ENCODE measurements at places on chromosomes 16 and 17.

DNA sequence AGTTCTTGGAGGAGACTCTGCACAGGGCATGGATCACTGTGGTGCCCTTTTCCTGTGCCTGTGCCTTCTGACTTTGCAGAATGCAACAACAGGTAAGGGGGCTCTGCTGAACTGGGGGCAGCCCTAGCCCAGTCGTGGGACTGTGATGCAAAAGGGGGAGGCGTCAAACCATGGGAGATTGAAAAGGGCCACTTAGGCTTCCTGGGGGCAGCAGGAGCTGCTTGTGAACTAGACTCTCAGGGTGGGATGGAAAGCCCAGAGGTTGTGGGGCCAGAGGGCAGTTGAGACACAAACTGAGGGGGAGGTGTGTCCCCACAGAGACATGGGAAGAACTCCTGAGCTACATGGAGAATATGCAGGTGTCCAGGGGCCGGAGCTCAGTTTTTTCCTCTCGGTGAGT, 19.6 kb downstream of the ADGRG5 start:
- peak; percentile 28 for DNase-seq

- DNase-seq = no peak
Measured at GRCh38 chr16:11657556-11657955, 10.7 kb upstream of the SNN start.

GRCh38 chr17:49267912-49268311, 37.3 kb upstream of the PHOSPHO1 start:
- no peak for DNase-seq

GRCh38 chr17:67717192-67717623, 528 bp upstream of the NOL11 start:
- DNase-seq = no peak

DNA sequence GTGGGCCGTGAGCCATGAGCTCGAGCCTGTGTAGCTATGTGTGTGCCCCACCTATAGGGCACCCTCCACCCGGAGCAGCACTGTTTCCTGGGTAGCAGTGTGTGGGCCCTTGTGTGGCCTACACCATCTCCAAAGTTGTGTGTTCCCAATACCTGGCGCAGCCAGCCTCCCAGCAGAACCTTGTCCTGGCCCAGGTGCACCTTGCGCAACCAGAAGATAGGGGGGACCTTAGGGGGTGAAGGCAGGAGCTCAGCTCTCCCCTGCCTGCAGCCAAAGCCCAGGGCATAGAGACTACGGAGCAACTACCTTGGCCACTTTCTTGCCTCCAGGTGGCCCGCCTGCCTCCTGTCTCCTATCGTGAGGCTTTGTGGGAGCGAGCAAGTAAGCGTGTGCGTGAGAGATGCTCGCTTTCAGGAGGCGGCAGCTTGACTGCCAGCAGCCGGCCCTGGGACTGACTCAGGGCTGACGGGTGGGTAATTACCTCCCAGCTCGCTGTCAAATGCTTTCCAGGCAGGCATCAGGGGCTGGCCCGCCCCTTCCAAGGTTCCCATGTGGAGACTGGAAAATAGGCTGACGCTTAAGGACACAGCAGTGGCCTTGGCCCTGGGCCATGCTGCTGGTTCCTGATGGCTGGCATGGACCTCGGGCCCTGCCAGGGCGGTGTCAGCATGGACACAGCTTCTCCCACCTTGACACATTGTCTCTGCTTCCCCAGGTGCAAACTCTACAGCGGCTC, 19.0 kb downstream of the TRAF7 start:
- no peak for DNase-seq

DNA sequence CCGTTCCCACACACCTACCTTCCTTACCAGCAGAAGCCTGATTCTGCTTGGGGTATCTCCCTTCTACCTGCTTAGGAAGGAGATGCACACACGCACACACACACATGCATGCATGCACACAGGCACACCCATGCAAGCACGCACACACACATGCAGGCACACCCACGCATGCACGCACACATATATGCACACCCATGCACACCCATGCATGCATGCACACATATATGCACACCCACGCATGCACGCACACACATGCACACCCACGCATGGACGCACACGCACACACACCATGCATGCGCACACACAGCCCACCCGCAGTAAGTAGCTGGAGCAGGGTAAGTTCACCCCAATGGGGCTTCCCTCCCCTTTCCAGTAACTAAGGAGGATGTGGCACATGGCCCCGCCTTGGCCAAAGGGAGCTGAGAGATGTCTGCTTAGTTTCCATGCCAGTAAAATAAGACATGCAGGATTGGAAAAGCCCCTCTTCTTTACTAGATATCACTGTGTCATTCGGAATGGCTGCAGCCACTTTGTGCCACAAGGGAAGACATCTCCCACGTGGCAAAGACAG, 33.7 kb downstream of the ADCY9 start:
- DNase-seq = no peak

- no peak for DNase-seq
Measured at GRCh38 chr16:80518436-80518835, 22.4 kb upstream of the DYNLRB2 start.

DNA sequence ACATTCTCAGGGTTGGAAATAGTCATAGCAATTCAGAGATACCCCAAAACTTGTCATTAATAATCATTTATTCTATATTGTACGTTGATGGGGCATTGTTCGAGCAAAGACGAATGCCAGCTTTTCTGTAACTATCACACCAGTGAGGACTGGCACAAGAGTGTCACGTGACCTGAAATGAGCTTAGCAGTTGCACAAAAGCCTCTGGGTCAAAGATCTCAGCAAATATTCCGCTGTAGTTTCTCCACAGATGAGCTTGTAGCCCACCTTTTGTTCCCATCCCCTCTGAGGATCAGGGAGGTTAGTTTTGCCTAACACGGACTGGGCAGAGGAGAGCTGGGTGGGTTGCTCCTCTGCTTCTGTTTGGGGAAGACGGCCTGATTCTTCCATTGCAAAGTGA, 18.2 kb downstream of the IRX3 start:
- no peak for DNase-seq

DNA sequence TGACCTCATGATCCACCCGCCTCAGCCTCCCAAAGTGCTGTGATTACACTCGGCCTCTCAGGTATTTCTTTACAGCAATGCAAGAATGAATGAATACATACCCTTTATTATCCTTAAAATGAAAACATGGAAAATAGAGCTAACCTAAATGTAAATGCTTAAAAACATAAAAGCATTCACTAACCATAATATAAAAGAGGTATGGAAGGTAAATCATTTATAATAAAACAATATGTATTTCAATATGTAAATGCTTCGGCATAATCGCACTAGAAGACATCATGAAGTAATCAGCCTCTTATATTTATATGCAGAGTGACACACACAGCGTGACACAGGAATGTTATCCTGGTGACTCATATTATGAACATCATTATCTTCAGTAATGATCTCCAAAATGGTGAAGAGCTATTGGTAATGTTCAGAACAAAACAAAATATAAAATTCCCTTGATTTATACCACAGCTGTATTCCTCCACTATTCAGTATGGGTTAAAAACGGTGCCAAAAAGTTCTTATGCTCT, 53.9 kb downstream of the AIPL1 start:
- DNase-seq = no peak

- DNase-seq = no peak
Measured at GRCh38 chr17:14856176-14856575, 408.9 kb downstream of the PMP22 start.

DNA sequence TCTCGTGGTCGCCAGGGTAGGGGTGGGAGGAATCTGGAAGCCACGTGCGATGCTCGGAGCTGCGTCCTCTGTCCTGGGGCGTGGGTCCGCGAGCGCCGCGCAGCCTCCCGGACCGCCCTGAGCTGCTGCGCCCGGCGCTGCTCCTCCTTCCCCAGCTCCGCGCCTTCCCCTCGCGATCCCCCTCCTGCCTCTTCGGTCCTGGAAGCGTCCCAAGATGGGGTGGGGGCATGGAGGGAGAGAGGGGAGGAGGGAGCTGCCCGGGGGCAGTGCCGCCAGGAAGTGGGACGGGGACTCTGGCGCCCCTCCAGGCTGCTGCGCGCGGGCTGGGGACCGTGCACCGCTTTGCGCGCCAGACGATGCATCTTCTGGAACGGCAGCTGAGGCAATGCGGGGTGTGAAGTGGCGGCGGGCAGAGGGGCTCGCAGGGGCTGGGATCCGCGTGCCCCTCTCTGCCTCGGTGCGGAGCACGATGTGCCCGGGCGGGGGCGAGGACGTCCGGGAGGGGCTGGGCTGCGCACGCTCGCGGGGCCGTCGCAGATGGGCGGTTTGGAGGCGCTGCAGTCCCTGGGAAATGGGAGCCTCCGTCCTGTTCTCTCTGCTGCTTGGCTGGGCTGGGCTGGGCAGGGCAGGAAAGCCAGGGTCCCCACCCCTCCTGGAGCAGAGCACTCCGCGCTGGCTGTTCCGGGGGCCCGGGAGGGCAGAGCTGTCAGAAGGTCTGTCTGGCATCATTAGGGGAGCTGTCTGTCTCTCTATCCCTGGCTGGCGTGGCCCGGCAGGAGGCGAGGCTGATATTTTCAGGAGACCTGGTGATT, 388.0 kb downstream of the SEC14L1 start:
- no peak for DNase-seq

GRCh38 chr17:82938873-82939620, 99.2 kb upstream of the ZNF750 start:
- DNase-seq = no peak

DNA sequence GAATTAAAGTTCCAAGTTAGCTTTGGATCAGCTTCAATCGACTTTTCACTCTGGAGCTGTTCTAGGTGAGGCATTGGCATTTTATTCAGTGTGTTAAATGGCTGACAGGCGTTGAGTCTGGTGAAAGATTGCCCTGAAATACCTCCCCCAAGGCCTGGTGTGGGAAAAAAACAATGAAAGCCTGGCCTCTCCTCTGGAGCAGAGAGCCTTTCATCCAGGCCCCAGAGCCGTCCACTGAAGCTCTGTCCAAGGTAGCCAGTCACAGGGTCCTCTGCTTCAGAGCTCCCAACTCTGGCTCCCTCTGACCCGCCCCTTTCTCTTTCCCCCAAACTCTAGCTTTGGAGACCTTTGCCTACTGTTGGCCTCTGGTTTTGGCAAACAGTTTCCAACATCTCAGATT, 123.6 kb upstream of the CRHR1 start:
- no peak for DNase-seq

GRCh38 chr17:30915833-30916611, 5.7 kb upstream of the ADAP2 start:
- peak; percentile 2 for DNase-seq

GRCh38 chr16:88936556-88937205, 40.3 kb downstream of the CBFA2T3 start:
- DNase-seq = peak; percentile 68

GRCh38 chr16:85284141-85284817, 172.0 kb upstream of the CIBAR2 start:
- DNase-seq = no peak

- DNase-seq = no peak
Measured at GRCh38 chr16:67546761-67547422, 15.4 kb upstream of the CTCF start.

DNA sequence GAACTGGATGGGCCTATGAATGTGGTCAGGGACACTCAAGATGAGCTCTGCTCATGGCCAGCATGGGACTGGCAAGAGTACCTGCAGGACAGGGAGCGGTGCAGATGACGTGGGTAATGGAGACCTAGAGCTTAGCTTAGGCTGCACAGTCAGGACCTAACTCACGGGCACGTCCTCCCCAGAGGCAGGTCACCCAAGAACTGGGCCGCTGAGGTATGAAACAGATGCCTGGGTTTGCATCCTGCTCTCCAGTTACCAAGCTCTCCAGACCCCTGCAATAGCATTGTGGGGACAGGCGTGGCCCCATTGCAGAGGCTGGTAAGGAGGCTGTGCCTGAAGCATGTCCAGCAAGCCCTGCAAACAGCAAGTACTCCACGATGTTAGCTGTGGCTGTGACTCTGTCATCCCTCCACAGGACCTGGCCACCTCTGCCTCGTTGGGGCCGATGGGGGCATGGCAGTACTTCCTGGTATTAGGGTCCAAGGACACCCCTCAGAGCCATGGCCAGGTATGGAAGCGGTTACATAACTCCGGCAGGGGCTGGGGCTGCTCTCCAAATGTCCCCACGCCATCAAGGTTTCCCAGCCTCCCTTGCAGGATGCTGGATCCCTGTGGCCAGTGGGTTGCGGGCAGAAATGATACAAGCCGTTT, 37.5 kb upstream of the RBFOX3 start:
- DNase-seq = peak; percentile 7

GRCh38 chr16:11029948-11030347, 85.6 kb downstream of the CLEC16A start:
- no peak for DNase-seq

- no peak for DNase-seq
Measured at GRCh38 chr16:49281843-49282642, 405 bp upstream of the CBLN1 start.

- no peak for DNase-seq
Measured at GRCh38 chr16:82917886-82918595, 291.3 kb downstream of the CDH13 start.

GRCh38 chr17:65553646-65554552, 7.5 kb downstream of the AXIN2 start:
- no peak for DNase-seq

DNA sequence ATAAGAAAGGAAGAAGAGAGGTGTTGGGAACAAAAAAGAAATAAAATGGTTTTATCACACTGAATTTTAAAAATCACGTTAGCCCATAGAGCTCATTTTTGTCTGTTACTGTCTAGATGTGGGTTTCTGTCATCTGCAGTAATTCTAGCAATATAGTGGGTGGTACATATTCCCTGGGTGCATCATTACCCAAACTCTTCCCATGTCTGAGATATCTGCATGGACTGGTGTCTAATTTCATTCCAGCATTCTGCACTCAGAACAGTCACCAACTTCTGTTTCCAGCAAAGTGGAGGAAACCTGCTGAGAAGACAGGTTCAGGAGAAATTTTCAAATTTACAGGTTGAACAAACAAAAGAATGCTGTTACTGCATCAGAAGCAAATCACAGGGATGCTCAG, 263.8 kb downstream of the CDH11 start:
- no peak for DNase-seq

All from right atrium auricular region (tissue), 2 donors.